ENCODE measurements at places on chromosomes 16 and 17.

DNA sequence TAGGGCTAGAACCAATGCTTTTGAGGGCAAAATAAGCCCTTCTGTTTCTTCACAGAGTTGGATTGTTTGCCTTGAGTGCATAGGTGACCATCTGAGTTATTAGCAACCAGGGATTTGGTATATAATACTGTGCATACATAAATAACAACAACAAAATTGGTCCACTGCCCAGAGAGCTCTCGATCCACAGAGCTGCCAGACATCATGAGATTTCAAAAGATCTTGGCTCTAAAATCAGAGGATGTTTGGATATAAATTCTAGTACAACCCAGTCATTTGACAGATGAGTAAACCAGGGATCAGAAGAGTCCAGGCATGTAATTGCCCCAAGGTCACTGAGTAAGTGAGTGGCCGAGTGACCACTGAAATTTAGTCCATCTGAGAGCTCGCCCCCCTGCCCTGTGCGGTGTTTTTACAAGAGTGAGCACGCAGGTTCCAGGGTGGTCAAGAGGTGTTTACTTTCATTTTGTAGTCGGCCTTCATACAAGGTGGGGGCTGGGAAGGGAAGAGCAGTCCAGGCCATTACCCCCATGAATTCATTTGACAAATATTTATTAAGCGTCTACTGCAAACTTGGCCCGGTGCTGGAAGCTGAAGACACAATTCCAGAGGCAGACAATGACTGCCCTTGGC, 1.8 kb upstream of the MT2A start:
- no peak for DNase-seq

- no peak for DNase-seq
These were observed 23.2 kb downstream of the DYNC1LI2 start for GRCh38 chr16:66728117-66728787.

- no peak for DNase-seq
These were observed 62.2 kb downstream of the UTP18 start for GRCh38 chr17:51322390-51323029.

GRCh38 chr17:81833921-81834830, 674 bp downstream of the PPP1R27 start:
- no peak for DNase-seq

DNA sequence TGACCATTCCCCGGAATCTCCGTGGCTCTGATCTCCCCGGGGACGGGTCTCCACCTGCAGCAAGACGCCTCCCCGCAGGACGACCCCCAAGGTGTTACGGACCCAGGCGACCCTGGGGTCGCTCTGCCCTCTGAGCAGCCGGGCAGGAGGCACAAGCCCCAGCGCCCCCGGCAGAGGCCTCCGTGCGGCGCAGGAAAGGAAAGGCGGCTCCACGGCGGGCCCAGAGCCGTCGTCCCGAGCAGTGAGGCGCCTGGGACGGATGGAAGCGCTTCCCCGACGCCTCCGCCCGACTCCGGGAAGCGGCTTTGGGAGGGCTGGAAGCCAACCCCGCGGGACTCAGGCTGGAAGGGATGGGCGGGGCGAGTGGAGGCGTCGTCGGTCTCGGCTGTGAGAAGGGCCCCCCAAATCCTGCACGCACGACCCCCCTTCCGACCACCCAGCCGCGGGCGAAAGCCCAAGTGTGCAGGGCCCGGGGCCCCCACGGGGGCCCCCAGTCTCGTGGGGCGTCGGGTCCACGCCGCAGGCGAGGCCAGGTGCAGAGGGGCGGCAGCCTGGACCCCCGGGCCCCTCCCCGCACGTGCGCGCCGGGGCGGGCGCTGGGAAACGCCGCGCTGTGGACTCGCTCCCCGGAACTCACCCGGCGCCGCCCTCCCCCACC, 32.7 kb upstream of the RPH3AL start:
- peak; percentile 66 for DNase-seq

- no peak for DNase-seq
These were observed 7.7 kb downstream of the NUBP1 start for GRCh38 chr16:10751291-10751697.

DNA sequence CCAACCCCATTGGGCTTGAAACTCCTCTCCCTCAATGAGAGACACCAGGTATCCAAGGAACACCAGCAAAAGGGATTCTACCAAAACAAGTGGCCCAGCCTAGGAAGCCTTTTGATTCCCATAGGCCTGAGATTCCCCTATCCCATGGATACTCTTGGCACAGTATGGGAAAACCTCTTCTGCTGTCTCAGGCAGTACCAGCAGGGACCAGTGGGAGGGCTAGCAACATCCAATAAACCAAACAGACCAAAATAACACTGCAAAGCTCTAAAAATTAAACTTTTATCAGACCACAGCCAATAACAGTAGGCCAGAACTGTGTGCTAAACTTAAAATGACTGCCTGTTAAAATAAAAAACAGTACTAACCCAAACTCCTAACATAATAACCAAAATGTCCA, 153.9 kb upstream of the CES5A start:
- DNase-seq = no peak

DNA sequence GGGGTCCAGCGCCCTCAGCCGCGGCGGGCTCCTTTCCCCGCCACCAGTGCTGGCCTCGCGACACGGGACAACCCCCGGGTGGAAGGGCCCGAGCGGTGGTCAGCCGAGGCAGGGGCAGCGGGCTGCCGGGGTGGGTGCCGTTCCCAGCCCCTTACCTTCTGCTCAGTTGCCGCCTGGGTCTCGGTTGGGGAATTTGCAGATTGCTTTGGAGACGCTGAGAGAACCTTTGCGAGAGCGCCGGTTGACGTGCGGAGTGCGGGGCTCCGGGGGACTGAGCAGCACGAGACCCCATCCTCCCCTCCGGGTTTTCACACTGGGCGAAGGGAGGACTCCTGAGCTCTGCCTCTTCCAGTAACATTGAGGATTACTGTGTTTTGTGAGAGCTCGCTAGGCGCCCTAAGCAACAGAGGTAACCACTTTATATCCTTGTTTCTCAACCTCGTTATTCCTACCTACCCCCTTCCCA, 381 bp downstream of the CTNS start:
- DNase-seq = no peak

DNA sequence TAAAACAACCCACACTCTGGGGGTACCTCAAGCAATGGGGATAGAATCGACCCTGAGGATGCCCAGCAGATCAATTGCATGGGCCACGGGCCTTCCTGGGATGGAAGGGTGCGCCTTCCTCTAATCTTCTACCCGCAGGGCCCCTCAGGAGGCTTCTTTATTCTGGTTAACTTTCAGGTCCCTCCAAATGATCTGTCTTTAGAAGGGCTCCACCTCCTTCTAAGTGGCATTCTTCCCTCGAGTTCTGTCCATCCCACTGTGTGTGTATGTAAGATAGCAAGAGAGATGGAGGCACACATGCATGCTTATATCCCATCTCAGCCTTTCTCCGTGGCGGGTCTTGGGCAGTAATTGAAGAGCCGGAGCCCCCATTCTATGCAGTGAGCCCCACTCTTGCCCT, 125.7 kb downstream of the MRM1 start:
- no peak for DNase-seq

GRCh38 chr17:29945281-29945680, 3.8 kb downstream of the EFCAB5 start:
- no peak for DNase-seq

Data from activated effector memory CD4-positive, alpha-beta T cell treated with anti-CD3 and anti-CD28 coated beads, Interleukin-2, amount 50 U/mL, for 16 hours (primary cell).